ENCODE measurements at places on chromosomes 4 and X. TPM values are rescaled to one million over a fixed set of nuclear protein-coding genes. Genes with fewer than 3 reads are reported as not detected.

TMEM31 gene
- polyA plus RNA-seq, result not detected

SSX2B gene
- not detected for polyA plus RNA-seq

ANXA3 gene
- polyA plus RNA-seq, result 0.73 TPM

MAML3 gene
- polyA plus RNA-seq, result 1.9 TPM

RENBP gene
- polyA plus RNA-seq, result 3.8 TPM

PABPC1L2A gene
- not detected for polyA plus RNA-seq

XAGE1A gene
- polyA plus RNA-seq, result not detected

ARHGAP24 gene
- 131 TPM for polyA plus RNA-seq

GPC4 gene
- polyA plus RNA-seq, result 0.49 TPM

TLR10 gene
- 162 TPM for polyA plus RNA-seq

GPR50 gene
- not detected for polyA plus RNA-seq

DNA sequence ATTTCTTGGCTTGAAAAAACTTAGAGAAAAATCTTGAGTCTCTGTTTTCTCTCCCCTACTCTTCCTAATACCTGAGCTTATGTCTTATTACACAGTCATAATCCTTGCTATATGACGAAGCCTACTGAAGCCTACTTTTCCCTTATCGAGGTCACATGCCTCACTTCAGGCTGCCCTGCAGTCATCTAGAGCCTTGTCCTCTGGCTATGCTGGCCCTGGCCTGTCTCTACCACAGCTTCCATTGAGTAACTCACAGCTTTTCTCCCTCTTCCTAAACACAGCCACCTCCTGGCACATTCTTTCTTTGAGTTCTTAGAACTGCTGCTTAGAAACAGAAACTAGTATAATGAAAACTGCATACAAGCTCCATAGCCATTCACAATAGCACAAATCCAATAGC, 1698.3 kb downstream of the STIM2 start:
- no peak for DNase-seq

DNA sequence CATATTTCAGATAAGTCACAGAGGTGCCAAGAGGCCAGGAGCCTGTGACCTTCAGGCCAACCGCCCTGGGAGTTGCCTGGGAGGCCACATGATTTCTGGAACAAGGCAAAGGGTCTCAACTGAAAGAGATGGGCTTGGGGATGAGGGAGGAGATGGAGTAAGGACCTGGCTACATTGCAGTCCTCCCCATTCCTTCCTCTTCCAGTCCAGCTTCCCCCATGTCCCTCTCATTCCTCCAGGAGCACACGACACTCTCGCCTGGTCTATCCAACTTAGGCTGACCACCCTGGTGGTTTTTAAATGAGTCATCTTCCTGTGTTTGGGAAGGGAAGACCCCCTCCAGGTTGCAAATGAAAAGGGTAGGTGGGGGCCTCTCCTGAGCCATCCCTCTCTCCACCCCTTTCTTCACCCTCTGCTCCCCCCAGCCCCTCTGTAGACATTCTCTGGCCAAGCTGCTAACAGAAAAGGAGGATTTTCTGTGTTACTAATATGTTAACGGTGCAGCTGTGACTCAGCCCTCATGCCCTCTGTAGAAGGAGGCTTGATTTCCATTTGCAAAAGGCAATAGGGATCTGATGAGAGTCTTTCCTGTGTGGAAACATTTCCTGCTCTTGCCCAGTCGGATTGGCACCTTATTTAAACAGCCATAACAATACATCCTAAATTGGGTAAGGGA, 79.2 kb downstream of the RTL5 start:
- DNase-seq, result no peak

- DNase-seq, result no peak
These were observed 5.7 kb upstream of the MRFAP1 start for GRCh38 chr4:6634746-6635145.

DNA sequence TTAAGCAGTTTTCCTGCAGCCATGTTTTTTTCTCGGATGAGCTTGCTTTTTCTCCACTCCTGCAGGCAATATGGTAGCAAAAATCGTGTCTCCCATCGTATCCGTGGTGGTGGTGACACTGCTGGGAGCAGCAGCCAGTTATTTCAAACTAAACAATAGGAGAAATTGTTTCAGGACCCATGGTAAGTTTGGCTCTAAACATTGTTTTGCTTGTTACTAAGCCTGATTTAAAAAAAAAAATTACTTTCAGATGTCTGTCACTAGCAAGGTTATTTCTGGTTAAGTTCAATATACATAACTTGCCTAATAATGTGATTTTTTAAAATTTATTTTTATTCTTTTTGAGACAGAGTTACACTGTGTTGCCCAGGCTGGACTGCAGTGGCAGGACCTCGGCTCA, 17.5 kb upstream of the GYG2 start:
- DNase-seq, result no peak

DNA sequence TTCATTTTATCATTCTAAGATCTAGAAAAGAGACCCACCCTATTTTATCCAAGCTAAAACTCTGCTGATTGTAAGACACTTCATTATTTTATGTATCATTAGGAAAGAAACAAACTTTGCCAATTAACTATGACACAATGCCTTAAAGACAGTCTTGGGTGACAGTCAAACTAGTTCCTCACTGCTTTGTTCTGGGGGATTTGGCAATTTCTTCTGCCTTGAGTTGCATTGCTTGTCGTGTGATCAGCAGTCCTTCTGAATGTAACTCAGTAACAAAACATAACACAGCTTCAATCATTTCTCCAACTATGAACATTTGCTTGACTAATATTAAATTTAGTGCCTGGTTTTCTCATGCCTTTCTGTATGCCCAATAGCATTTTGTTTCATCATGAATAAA, 577.9 kb upstream of the DIPK2B start:
- DNase-seq, result no peak

DNA sequence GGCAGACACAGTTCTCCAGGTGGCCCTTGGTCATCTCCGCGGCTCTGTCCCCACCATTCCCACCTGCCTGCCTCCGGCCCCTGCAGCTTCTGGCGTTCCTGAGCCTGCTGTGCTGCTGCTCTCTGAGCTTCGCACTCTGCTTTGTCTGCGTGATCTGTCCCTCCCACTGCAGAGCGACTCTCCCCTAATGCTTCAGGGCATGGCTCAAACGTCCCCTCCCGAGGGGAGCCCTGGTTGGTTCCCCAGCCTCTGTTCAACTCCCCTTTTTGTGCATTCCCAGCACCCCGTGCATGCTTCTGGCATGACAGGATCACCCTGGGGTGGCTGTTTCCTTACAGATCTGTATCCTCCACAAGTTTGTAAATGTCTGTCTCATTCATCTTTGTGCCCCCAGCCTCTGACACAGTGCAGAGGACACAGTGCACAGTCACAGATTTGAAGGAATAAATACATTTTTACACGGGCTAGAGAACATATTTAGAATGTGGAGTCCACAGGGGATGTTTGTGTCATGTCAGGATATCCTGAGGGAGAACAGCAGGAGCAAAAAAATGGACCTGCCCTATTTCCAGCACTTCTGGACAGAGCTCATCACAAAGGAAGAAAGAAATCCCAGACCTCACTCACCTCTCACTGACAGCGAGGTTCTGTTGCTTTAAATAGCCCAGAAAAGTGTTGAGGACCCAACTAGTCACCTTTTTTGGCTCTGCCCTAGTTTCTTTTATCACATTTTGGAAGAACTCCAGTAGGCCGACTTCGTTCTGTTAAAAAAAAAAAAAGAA, 72.6 kb downstream of the GATB start:
- DNase-seq, result no peak

DNA sequence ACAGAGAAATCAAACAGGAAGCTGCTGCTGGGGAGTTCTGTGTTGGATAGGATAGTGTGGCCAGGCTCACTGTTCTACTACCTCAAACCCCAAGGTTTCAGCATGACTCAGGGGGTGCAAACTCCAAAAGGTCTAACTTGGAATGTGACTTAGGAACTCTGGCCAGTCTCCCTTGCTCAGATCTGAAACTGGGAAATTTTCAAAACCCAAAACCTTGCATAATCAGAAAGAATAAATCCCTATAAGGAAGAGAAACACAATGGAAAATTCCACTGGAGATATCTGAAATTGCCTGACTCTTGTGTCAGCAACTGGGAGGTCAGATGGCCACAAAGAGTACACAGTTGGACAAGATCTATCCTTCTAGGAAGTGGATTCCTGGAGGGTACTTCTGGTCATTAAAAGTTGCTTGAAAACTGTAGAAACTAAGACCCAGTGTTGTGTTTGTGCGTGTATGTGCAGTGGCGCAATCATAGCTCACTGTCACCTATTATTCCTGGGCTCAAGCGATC, 58.0 kb downstream of the PPEF2 start:
- no peak for DNase-seq

DNA sequence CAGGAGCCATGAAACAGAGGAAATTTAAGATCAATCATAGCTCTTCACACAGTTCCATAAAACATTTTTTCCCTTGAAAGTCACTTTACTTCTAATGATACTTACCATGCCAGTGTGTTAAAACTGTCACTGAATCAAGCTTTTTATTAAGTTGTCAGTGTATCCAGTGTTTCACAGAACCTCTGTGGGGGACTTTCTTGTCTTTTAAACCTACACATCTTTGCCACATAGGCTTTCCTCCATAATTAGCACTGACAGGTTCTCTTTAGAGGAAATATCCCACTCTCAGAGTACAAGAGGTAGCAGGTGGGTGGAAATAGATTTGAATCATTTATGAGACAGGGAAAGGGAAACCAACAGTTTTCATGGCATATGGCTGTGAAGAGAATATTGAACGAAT, 25.8 kb upstream of the DYNLT3 start:
- DNase-seq, result no peak

- DNase-seq, result no peak
These were observed 63.0 kb upstream of the ENPP6 start for GRCh38 chr4:184280591-184281071.

- DNase-seq, result no peak
These were observed 16.0 kb downstream of the CRLF2 start for GRCh38 chrX:1196436-1196835.

- DNase-seq, result no peak
These were observed 2.9 kb upstream of the SH3BP2 start for GRCh38 chr4:2789793-2790582.

DNA sequence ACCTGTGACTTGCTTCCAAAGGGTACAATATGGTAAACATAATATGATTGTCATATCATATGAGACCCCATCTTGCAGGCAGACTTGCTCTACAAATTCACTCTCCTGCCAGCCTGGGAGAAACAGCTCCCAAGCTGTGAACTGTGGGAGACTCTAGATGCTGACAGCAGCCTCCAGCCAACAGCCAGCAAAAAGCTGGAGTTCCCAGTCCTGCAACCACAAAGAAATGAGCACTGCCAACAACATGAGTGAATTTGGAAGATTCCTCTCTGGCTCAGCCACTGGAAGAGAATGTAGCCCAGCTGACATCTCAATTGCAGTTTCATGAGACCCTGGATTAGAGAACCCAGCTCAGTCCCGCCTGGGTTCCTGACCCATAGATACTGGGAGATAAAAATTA, 145.4 kb downstream of the QDPR start:
- DNase-seq, result no peak

GRCh38 chr4:55568905-55569504, 22.3 kb upstream of the CLOCK start:
- DNase-seq, result no peak

DNA sequence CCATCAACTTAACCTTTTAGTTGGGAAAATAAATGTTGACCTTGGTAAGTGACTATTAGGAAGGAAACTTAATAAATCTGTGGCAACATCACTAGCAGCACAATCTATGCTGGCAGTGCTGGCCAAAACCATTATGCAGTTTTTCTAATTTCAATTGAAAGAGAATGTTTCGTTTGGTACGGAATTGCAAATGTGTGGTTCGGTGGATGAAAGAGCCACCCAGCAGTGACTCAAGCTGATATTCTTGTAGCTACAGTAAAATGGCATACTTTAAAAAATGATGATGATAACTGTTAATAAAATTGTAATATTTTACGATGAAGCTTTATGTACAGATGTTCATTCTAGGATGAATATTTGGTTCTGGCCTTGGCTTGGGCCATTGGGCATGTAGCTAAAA, 40.7 kb upstream of the AP1S2 start:
- DNase-seq, result no peak

DNA sequence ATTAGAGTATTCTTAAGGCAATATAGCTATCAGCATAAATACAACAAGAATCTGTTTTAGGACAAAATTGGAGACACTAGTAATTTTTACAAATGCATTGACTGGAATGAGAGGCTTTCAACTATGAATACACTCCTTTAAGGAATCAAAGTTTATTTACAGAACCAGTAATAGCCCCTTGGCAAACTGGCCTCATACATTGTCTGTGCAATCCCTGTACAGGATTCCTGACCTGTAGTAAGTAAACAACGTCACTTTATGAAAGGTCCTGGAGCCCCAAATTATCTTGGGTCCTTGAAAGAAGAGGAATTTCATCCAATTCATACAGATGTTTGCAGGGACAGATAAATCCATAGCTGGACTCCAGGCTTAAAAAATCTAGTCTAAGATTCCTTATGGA, 25.4 kb upstream of the CXCL3 start:
- no peak for DNase-seq

GRCh38 chr4:153207567-153207966, 3.3 kb downstream of the TRIM2 start:
- DNase-seq, result no peak

- DNase-seq, result no peak
These were observed 95.9 kb upstream of the SCOC start for GRCh38 chr4:140277576-140277975.

DNA sequence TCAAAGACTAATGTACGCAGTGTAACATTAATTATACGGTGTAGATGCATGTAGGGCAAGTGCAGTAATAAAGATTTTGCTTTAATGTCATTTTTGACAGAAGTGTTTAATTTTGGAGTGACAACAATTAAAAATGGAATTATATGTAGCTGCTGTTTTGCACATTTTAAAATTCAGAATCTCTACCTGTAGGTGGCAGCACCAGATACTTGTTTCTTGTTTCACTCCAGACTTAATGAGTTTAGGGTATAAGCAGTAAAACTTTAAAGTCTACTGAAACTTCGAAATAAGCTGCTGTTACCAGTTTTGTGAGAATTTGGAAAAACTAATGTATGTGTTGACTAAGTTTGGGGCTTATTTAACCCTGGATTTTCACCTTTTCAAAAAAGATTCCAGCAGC, 144.9 kb downstream of the POLA1 start:
- no peak for DNase-seq

- DNase-seq, result no peak
These were observed 178.0 kb downstream of the GASK1B start for GRCh38 chr4:157994863-157995262.

Data from naive B cell (primary cell).